PC-9 (cell line): ENCODE measurements at places on chromosomes 16 and 17. TPM values are rescaled to one million over a fixed set of nuclear protein-coding genes. Genes with fewer than 3 reads are reported as not detected.
A peak's percentile ranks its signal among the peaks of the same experiment; 100 is the strongest.

DNA sequence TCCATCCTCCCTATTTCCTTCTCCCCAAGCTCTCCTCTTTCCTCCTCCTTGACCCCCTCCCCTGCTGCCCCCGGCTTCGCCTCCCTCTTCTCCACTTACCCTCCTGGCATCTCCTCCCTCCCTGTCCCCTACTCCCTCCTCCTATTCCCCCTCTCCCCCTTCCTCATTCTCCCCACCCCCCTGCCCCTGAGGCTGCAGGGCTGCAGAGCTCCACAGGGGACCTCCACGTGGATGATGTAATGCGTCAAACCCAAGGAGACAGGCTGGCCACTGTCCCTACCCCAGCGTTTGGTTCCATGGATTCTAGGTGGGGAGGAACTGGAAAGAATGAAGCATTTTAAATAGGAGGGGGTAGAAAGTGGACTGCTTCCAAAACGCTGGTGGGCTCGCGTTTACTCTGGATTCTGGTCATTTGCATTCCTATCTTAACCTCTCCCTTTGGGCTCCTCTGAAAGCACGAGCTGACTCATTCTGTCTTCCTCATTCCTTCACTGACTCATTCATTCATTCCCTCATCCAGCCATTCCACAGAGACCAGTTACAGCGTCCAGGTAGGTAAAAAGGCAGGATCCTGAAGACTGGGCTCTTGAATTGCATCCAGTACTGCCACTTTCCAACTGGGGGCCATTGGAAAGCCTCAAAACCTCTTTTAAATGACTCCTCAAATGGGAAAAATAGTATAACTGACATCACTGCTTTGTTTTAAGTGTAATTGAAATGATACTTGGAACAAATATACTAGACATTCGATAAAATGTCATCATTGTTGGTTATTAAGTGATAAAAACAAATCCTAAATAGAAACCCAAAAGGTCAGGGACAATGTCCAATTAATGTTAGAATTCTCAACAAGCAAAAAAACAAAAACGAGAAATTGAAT lies 943 bp upstream of the COTL1 start:
- H3K4me3 ChIP-seq = peak overlapping the region; percentile 46; the same call in 1 of the 2 replicates
- no peaks in the 10 kb centered on the region for H3K27me3 ChIP-seq
- DNase-seq = peak; percentile 86
- no peaks in the 10 kb centered on the region for H3K36me3 ChIP-seq
- H3K4me1 ChIP-seq = peaks cover 51% of the 10 kb centered on the region
- H3K27ac ChIP-seq = peak overlapping the region; percentile 97

- H3K27ac ChIP-seq = no peak overlapping the region
- H3K4me3 ChIP-seq = no peak overlapping the region
- DNase-seq = no peak
- H3K36me3 ChIP-seq = peaks cover 11% of the 10 kb centered on the region; the same call in 1 of the 2 replicates
These were observed 20.2 kb downstream of the TXNDC11 start for GRCh38 chr16:11722468-11722808.

GRCh38 chr17:57440522-57441269 lies 184.4 kb downstream of the MSI2 start:
- H3K4me3 ChIP-seq = no peak overlapping the region
- no peak overlapping the region for H3K27ac ChIP-seq
- H3K27me3 ChIP-seq = peaks cover 22% of the 10 kb centered on the region; the same call in 1 of the 2 replicates
- H3K36me3 ChIP-seq = no peaks in the 10 kb centered on the region
- peak; percentile 62 for DNase-seq

- no peak overlapping the region for H3K4me3 ChIP-seq
- peaks cover 95% of the 10 kb centered on the region for H3K27me3 ChIP-seq
- H3K4me1 ChIP-seq = no peaks in the 10 kb centered on the region
- H3K36me3 ChIP-seq = no peaks in the 10 kb centered on the region
- no peak for DNase-seq
- H3K27ac ChIP-seq = no peak overlapping the region
These were observed 353.3 kb downstream of the C16orf95 start for GRCh38 chr16:86963600-86964575.

- DNase-seq = no peak
- H3K27ac ChIP-seq = no peak overlapping the region
- H3K4me1 ChIP-seq = no peaks in the 10 kb centered on the region
- H3K27me3 ChIP-seq = peaks cover 98% of the 10 kb centered on the region
- no peaks in the 10 kb centered on the region for H3K36me3 ChIP-seq
- H3K4me3 ChIP-seq = no peak overlapping the region
These were observed 101.9 kb downstream of the SDK2 start for GRCh38 chr17:73542323-73542722.

DNA sequence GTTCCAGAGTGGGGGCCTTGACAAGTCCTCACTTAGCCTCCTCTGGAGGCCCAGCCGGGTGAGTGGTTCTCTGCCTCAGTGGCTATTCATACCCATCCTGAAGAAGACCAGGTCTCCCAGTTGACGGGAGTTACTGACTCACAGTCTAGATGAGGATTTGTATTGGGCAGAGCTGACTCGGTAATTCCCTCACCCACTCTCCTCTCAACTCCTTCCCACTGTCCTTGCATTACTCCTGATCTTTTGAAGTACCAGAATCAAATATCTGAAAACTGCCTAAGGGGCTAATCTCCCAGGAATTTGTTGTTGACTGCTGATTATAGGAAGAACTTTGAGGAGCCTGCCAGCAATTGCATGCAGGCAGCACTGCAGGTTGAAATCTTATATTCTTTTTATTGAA lies 14.2 kb downstream of the SAP30BP start:
- H3K27me3 ChIP-seq = no peaks in the 10 kb centered on the region
- peaks cover 68% of the 10 kb centered on the region for H3K4me1 ChIP-seq
- H3K4me3 ChIP-seq = no peak overlapping the region
- no peaks in the 10 kb centered on the region for H3K36me3 ChIP-seq

DNA sequence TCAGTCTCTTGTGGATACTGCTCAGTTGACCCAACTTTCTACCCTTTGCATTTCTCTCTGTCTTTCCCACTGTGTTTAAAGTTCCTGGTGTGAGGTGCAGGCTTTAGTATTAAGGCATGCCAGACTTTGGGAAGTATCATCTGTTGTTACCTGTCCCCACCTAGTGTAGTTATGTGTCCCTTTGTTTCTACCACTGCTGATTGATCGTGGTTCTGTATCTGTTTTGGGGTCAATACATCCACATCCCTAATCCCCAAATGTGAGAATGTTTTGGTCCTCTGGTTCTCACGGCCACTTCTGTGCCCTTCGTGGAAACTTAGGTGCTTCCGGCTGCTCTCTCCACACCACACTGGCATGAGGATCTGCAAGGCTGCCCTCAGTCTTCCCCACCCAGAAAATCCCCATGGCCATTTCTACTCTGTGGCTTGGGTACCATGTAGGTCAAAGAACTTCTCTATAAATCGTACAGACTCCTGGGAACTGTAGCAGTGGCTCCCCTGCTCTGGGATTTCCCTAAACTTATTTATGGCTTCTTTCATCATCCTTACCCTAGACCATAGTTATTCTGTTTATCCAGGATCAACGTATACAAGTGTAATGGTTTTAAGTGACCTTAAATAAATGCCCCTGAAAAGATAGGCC lies 443.2 kb downstream of the XYLT1 start:
- H3K27ac ChIP-seq = no peak overlapping the region
- H3K4me1 ChIP-seq = no peaks in the 10 kb centered on the region
- no peaks in the 10 kb centered on the region for H3K36me3 ChIP-seq
- no peak for DNase-seq
- H3K4me3 ChIP-seq = no peak overlapping the region

DNA sequence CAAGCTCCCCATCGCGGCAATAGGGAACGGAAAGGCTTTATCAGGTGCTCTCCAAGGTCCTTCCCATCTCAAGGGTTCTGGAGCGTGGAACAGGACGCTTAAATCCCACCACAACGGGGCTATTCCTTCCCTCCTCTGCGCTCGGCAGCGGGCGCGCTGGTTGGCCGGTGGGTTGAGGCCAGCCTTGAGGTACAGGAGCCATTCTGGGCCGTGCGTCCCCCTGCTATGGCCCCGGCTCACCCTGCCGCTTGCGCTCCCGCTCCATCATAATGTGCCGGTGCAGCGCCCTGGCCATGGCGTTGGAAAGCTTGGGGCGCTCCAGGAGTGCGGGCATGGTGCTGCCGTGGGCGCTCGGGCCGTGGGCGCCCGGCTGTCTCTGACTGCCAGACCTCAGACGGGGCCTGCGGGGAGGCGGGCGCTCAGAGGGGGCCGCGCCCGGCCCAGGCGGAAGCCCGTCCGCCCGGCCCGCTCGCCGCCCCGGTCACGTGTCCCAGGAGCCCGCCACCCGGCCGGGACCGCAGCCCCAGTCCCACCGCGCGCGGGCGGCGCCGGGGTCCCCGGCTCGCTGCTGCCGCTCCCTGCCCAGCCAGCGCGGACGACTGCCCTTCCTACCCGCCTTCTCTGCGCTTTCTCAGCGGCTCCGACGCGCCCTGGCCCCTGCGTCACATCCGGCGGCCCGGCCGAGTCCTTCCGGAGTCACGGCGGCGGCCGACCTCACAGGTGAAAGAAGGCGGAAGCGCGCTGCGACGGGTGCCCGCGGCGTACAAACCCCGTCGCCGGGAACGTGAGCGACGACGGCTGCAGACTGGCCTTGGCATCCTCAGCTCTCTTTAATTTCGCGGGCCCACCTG lies at the start of gene GPS2:
TSS of gene GPS2 (minus strand) at position 642 of the 851 bp plus-strand sequence. CDS start at position 334, 308 bp downstream.
- peaks cover 40% of the 10 kb centered on the region for H3K4me1 ChIP-seq
- H3K36me3 ChIP-seq = peaks cover 30% of the 10 kb centered on the region
- H3K4me3 ChIP-seq = peak within 1 kb of the TSS; percentile 97
- H3K27me3 ChIP-seq = no peaks in the 10 kb centered on the region
- H3K27ac ChIP-seq = peak within 1 kb of the TSS; percentile 64

- H3K36me3 ChIP-seq = peaks cover 31% of the 10 kb centered on the region
- H3K4me1 ChIP-seq = peaks cover 10% of the 10 kb centered on the region
- peak; percentile 40 for DNase-seq
- H3K27ac ChIP-seq = no peak overlapping the region
- no peaks in the 10 kb centered on the region for H3K27me3 ChIP-seq
These were observed 4.0 kb downstream of the BECN1 start for GRCh38 chr17:42819939-42820535.

DNA sequence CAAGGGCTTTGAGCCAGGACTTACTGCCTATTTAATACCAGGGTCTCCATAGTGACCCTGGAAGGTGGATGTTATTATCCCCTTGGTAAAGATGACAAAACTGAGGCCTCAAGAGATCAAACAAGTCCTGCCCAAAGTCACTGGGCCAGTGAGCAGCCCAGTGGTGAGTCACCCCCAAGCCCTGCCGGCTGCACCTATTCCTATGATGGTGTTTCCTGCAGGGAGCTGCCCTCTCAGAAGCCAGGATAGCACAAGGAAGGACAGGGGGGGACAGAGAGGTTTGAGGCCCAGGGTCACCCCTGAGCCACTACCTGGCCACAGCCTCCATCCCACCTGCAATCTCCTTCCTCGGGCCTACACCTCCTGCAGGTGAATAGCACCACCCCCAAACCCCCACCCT lies 90.9 kb downstream of the SDK2 start:
- H3K4me3 ChIP-seq = no peak overlapping the region
- peaks cover 96% of the 10 kb centered on the region for H3K27me3 ChIP-seq
- no peaks in the 10 kb centered on the region for H3K36me3 ChIP-seq

GRCh38 chr17:73342541-73343167 lies 30.9 kb upstream of the CDC42EP4 start:
- H3K27ac ChIP-seq = no peak overlapping the region
- no peaks in the 10 kb centered on the region for H3K36me3 ChIP-seq
- DNase-seq = no peak
- H3K27me3 ChIP-seq = no peaks in the 10 kb centered on the region
- peaks cover 48% of the 10 kb centered on the region for H3K4me1 ChIP-seq
- no peak overlapping the region for H3K4me3 ChIP-seq

DNA sequence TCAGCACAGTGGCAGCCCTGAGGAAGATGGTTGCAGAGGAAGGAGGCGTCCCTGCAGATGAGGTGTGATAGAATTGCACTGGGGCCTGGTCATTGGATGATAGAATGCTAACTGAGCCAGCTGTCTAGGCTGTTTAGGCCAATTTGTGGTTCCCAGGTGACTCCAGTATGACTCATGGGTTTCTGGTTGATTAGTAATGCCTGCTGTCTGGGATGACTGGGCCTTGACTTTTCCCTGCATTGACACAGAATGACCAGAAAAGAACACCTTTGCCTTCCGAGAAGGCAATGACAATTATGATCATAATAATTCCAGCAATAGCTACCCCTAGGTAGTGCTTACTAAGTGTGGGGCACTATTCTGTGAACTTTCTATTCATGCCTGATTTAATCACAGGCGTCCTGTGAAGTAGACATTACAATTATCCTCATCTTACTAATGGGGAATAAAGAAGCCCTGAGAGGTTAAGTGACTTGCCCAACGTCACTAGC lies 31.5 kb downstream of the USP43 start:
- peaks cover 13% of the 10 kb centered on the region; the same call in 1 of the 2 replicates for H3K36me3 ChIP-seq
- peak; percentile 83 for DNase-seq
- no peaks in the 10 kb centered on the region for H3K27me3 ChIP-seq
- no peak overlapping the region for H3K4me3 ChIP-seq

- H3K4me1 ChIP-seq = peaks cover 48% of the 10 kb centered on the region
- H3K36me3 ChIP-seq = no peaks in the 10 kb centered on the region
- no peak overlapping the region for H3K4me3 ChIP-seq
- no peak overlapping the region for H3K27ac ChIP-seq
- no peak for DNase-seq
- no peaks in the 10 kb centered on the region for H3K27me3 ChIP-seq
These were observed 11.2 kb downstream of the ENPP7 start for GRCh38 chr17:79741751-79742588.

- H3K36me3 ChIP-seq = no peaks in the 10 kb centered on the region
- H3K4me3 ChIP-seq = no peak overlapping the region
- no peak for DNase-seq
- H3K27me3 ChIP-seq = peaks cover 26% of the 10 kb centered on the region
These were observed 313.9 kb upstream of the SALL1 start for GRCh38 chr16:51464996-51465395.

DNA sequence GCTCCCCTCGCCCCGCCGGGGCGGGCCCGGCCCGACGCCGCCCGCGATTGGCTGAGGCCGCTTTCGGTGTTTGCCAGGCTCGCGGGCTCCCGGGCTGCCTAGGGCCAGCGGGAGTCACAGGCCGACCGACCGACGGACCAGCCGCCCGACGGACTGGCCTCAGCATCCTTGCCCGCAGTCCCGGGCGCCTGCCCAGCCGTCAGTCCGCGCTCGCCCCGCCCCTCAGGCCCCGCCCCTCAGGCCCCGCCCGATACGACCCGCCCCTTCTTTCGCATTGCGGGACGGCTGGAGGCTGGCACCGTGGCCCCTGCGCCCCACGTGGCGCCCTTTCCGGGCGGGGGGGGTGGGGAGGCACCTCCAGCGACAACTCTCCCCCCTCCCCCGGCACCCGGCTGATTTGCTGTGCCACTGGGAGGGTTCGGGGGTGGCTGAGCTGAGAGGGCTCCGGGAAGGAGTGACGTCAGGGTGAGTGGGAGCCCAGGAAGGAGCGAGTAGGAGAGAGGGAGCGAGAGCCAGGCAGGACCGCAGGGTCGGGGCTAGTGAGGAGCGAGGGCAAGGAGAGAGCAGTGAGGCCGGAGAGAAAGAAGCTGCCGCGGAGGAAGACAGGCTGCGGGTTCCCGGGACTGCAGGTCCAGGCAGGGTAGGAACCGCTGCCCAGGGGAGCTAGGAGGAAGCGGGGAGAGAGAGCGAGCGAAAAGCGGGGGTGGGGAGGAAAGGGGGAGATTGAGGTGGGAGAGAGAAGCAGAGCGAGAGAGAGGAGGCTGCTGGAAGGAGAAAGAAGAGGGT lies at the start of gene ASPHD1:
TSS of gene ASPHD1 (plus strand) at position 387 of the 786 bp plus-strand sequence. CDS start 484 bp downstream, outside the sequence.
- peak within 1 kb of the TSS; percentile 72 for H3K4me3 ChIP-seq
- peak; percentile 86 for DNase-seq
- H3K27me3 ChIP-seq = no peaks in the 10 kb centered on the region
- peak within 1 kb of the TSS; percentile 51 for H3K27ac ChIP-seq

CBFB gene
- 58.7 and 63.3 TPM in 2 replicates for total RNA-seq

UTS2R gene
- not detected in 2 replicates for total RNA-seq

SGCA gene
- total RNA-seq = not detected in 2 replicates

TBC1D3C gene
- total RNA-seq = 0.31 TPM in 1 of 2 replicates, not detected in the other

TP53TG3C gene
- total RNA-seq = not detected in 2 replicates
